Articular chondrocyte of knee joint (primary cell): ENCODE measurements at places on chromosomes 3 and 15. TPM values are rescaled to one million over a fixed set of nuclear protein-coding genes. Genes with fewer than 3 reads are reported as not detected.

ARHGEF26 gene
- 5.1 and 5.2 TPM in 2 replicates for total RNA-seq

CYP8B1 gene
- not detected in 2 replicates for total RNA-seq

IGF2BP2 gene
- 34.9 and 43.3 TPM in 2 replicates for total RNA-seq

KLF15 gene
- 1.5 and 2.2 TPM in 2 replicates for total RNA-seq

MINDY2 gene
- total RNA-seq: 16.9 and 23.7 TPM in 2 replicates

GUCA1C gene
- total RNA-seq: not detected in 2 replicates

CADM2 gene
- 0.11 TPM in 1 of 2 replicates, not detected in the other for total RNA-seq

SLC28A1 gene
- total RNA-seq: not detected in 2 replicates

SLC9C1 gene
- total RNA-seq: under 0.01 TPM in 1 of 2 replicates, not detected in the other

IVD gene
- total RNA-seq: 33.5 and 35.7 TPM in 2 replicates

C3orf85 gene
- not detected in 2 replicates for total RNA-seq
